ENCODE measurements at places on chromosomes 3 and 15.

GRCh38 chr15:78207110-78207458 lies 27.3 kb downstream of the ACSBG1 start:
- no peak for DNase-seq

- DNase-seq, result no peak
These were observed 201.0 kb upstream of the BCL6 start for GRCh38 chr3:187946163-187946691.

GRCh38 chr15:96276438-96277210 lies 53.9 kb upstream of the NR2F2 start:
- DNase-seq, result no peak

GRCh38 chr3:436053-436452 lies 239.5 kb downstream of the CHL1 start:
- no peak for DNase-seq

DNA sequence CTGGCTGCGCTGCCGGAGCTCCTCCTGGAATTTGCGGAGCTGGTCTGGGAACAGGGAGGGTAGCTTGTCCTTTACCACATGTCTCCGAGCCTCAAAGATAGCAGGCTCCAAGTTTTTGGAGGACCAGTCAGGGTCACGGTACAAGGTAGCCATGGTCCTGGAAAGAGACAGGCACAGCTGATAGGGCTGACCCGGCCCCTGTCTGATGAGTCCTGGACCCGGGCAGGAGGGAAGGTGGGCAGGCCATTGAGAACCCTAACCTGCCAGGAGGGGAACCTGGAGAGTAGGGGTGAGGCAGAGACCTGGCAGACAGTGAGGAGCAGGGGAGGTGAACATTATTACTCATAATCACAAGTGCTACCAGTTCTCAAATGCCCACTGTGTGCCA lies 20.4 kb upstream of the EHD4 start:
- DNase-seq, result no peak

GRCh38 chr3:57778494-57778893 lies 22.4 kb downstream of the SLMAP start:
- DNase-seq, result no peak

GRCh38 chr15:93359060-93359408 lies 270.0 kb upstream of the RGMA start:
- DNase-seq, result no peak

DNA sequence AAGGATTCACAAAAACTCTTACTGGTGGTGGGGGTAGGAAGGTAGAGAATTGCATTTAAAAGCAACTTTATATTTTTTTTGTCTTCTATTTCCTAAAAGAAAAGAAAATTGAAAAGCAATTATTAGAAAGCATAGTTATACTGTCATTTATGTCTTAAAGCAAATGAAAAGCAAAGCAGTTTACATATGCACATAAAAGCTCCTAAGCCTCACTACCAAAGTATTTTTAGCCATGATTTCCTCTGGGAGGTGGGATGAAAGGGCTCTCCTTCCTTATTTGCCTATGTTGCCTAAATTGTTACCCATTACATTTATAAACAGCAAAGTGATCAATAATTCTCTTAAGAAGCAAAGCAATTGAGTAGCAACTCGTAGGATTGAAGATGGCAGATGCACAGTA lies 7.0 kb downstream of the ZNF445 start:
- DNase-seq, result no peak

GRCh38 chr3:177337541-177338331 lies 140.5 kb upstream of the TBL1XR1 start:
- no peak for DNase-seq

GRCh38 chr3:50383750-50384149 lies 24.4 kb upstream of the TMEM115 start:
- DNase-seq, result no peak

DNA sequence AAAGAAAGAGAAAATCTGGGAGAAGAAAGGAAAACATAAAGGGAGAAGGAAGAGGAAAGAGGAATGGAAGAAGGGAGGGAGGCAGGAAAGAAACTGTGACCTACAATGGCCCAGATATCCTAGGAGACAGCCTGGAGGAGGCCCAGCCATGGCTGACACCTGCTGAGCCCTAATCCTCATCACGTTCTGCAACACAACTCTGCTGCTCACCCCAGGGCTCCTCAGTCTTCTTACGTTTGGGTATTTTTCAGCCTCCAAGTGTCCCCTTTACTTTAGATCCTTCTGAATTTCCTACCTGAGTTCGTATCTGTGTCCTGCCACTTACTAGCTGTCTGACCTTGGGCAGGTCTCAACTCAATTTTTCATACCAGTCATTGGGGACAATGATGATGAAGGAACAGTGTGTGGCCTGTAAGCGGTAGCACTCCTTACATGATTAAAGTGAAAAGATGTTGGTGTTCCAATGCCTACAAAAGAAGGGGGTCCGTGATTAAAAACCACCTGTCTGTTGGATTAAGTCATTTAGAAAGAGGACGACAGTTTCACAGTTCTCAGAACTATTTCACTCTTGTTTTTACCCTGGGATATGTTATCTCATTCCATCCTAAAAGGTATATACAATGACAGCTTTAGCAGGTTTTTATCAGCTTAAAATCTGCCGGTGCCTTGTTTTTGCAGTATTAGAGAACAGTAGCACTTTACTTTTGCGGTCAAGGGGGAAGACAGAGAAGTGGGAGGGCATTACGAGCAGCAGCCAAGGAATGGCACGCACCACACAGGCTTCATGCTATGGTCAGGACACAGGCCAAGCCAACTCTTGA lies 47.4 kb downstream of the CCR4 start:
- no peak for DNase-seq

DNA sequence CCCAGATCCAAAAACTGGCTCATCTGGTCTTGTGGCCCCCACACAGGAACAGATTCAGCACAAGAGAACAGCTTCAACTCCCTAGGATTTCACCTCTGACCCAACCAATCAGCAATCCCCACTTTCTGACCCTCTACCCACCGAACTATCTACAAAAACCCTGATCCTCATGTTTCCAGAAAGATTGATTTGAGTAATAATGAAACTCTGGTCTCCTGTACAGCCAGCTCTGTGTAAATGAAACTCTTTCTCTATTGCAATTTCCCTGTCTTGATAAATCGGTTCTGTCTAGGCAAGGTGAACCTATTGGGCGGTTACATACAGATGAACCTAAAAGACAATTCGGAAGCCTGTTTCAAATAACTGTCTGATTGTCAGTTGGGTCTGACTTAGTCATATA lies 847.6 kb upstream of the ALCAM start:
- no peak for DNase-seq

DNA sequence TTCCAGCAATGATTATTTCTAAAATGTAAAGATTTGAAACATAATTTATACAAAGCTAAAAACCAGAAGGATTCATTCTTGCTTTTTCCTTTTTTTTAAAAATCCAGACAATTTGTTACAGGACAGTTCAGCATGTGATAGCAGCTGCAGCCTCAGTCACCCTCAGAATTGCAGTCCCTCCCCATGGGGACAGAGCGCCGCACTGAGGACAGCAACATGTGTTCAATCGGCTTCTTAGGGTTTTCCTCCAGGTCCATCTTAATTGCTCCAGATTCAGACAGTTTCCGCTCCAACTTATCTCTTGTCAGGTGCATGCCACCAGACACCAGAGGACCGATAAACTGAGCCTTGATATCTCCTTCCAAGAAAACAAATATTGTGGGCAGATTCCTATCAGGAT lies 134.9 kb upstream of the TBC1D5 start:
- DNase-seq, result no peak

GRCh38 chr3:48426401-48426909 lies 3.4 kb downstream of the PLXNB1 start:
- peak; percentile 89 for DNase-seq

DNA sequence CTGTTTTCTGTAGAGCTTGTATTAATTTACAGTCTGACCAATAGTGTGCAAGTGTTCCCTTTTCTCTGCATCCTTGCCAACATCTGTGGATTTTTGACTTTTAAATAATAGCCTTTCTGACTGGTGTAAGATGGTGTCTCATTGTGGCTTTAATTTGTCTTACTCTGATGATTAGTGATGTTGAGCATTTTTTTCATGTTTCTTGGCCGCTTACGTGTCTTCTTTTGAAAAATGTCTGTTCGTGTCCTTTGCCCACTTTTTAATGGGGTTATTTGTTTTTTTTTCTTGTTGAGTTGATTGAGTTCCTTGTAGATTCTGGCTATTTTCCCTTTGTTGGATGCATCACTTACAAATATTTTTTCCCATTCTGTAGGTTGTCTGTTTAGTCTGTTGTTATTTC lies 7.6 kb upstream of the ACOX2 start:
- no peak for DNase-seq

GRCh38 chr3:45871780-45872179 lies 14.6 kb upstream of the CCR9 start:
- DNase-seq, result no peak

- no peak for DNase-seq
These were observed 10.3 kb downstream of the LIPC start for GRCh38 chr15:58442122-58442521.

DNA sequence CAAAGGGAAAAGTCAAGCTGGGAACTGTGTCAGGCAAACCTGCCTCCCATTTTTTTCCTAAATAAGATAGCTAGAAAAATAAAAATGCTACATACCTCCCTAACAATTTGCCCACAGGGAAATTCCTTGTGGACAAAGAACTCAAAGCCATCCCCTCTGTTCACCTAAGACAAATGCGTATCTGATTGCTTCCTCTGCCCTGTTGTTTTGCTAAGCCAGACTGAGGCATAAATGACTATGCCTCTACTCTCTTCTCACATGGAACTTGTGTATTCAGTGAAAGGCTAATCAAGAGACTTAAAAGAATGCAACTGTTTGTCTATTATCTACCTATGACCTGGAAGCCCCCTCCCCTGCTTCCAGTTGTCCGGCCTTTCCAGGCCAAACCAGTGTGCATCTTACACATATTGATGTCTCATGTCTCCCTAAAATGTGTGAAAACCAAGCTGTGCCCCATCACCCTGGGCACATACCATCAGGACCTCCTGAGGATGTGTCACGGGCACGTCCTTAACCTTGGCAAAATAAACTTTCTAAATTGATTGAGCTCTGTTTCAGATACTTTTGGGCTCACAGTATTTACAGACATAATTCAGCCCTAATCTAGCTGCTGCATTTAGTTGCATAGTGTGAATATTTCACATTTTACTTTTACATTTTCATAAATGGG lies 15.8 kb downstream of the CHD2 start:
- no peak for DNase-seq

- no peak for DNase-seq
These were observed 188.0 kb upstream of the IL12A start for GRCh38 chr3:159800434-159801155.

DNA sequence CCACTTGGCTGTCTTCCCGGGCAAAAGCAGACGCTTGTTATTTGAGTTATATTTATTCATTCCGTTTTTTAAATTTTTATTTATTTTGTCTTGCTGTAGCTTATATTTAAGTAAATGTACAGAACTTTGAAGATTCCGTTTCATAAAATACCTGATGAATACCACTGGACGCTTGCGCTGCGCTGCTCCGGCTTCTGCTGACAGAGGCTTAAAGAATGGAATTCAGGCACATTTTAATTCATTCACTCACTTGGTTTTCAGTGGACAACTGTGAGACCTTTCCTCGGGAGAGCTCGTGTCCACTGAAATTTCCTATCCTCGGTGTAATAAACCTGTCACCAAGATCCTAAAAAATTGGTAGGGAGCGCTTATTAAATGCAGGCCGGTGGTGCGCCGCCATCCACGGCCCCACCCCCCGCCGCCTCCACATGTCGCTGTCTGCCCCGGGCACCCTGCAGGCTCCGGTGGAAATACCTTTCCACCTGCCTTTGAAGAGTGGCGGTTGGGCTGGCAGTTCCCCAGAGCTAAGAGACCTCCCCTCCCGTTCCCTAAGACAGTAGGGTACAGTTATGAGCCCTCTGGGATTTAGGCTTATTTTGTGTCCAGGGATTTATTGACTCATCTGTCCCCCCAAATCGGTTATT lies 62.5 kb upstream of the UBE2E1 start:
- DNase-seq, result no peak

GRCh38 chr15:51576911-51577500 lies 45.6 kb downstream of the DMXL2 start:
- no peak for DNase-seq

- DNase-seq, result no peak
These were observed 17.6 kb downstream of the CFAP44 start for GRCh38 chr3:113423699-113424098.

- no peak for DNase-seq
These were observed 492.8 kb upstream of the MDFIC2 start for GRCh38 chr3:70805061-70805889.

DNA sequence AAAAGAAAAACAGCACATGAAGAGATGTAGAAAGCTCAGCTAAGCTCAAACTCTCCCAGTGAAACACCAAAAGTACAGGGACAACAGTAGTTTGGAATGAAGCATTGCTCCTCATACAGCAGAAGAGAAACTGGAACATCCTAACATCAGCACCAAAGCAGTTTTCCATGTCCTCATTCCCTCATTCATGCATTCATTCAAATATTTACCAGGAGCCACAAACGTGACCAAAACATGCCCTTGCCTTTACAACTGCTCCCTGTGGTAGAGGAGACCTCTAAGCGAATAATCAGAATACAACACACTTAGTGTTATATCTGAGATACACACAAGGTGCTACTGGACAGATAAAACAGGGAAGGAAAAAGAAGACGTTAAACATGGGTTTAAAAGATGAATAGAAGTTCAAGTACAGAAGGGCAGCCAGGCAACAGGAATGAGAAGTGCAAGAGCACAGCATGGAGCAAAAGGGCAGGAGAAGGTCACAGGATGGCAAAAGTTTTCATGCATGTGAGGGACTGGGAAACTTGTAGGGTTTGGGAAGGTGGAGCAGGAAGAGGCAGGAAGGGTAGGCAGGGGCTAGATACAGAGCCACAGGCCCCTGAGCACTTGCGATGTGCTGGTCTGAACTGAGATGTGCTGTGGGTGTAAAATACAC lies 58.5 kb upstream of the LMCD1 start:
- no peak for DNase-seq

DNA sequence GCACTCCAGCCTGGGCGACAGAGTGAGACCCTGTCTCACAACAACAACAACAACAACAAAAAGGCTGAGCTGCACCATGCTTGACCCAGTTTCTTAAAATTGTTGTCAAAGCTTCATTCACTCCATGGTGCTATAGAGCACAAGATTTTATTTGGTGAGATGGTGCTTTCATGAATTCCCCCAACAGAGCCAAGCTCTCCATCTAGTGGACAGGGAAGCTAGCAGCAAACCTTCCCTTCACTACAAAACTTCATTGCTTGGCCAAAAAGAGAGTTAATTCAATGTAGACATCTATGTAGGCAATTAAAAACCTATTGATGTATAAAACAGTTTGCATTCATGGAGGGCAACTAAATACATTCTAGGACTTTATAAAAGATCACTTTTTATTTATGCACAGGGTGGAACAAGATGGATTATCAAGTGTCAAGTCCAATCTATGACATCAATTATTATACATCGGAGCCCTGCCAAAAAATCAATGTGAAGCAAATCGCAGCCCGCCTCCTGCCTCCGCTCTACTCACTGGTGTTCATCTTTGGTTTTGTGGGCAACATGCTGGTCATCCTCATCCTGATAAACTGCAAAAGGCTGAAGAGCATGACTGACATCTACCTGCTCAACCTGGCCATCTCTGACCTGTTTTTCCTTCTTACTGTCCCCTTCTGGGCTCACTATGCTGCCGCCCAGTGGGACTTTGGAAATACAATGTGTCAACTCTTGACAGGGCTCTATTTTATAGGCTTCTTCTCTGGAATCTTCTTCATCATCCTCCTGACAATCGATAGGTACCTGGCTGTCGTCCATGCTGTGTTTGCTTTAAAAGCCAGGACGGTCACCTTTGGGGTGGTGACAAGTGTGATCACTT lies 2.0 kb downstream of the CCR5 start:
- DNase-seq, result no peak
